ENCODE measurements at places on chromosomes 3 and 15. TPM values are rescaled to one million over a fixed set of nuclear protein-coding genes. Genes with fewer than 3 reads are reported as not detected.

The FBLN2 gene
- total RNA-seq = 54.6 TPM

The COL6A5 gene
- total RNA-seq = not detected

GRCh38 chr15:83379579-83379959, 67.6 kb upstream of the SH3GL3 start:
- H3K27ac ChIP-seq = no peak overlapping the region
- peaks cover 8% of the 10 kb centered on the region for H3K27me3 ChIP-seq
- no peaks in the 10 kb centered on the region for H3K36me3 ChIP-seq
- peak overlapping the region; percentile 30 for H3K4me3 ChIP-seq

DNA sequence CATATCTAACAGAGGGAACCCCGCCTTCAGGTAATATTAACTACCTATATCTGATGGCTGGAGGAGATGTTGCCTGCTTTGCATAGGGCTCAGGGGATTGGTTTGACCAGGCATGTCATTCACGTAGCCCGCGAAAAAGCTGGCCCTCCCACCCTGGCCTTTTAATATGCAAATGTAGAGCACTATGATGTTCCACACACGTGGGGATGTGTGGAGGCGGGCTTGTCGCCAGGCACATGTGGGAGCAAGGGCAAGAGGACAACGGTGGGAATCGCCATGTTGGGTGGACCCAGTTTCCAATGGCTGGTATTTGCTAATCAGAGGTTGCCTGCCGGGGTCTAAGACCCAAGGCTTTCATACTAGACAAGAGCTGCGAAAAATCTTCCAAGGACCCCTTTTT, 469.8 kb downstream of the ZPLD1 start:
- H3K27me3 ChIP-seq = no peaks in the 10 kb centered on the region
- H3K4me3 ChIP-seq = no peak overlapping the region
- DNase-seq = no peak
- no peak overlapping the region for H3K27ac ChIP-seq
- H3K4me1 ChIP-seq = no peaks in the 10 kb centered on the region
- H3K36me3 ChIP-seq = no peaks in the 10 kb centered on the region

The GPR149 gene
- total RNA-seq = not detected

GRCh38 chr15:52178765-52179164, 12.4 kb downstream of the GNB5 start:
- peak overlapping the region; percentile 26 for H3K27ac ChIP-seq
- H3K27me3 ChIP-seq = no peaks in the 10 kb centered on the region
- H3K4me1 ChIP-seq = peaks cover 9% of the 10 kb centered on the region
- H3K36me3 ChIP-seq = no peaks in the 10 kb centered on the region
- H3K4me3 ChIP-seq = peak overlapping the region; percentile 84

- DNase-seq = peak; percentile 88
- no peak overlapping the region for H3K4me3 ChIP-seq
- H3K4me1 ChIP-seq = no peaks in the 10 kb centered on the region
- H3K27ac ChIP-seq = no peak overlapping the region
- H3K36me3 ChIP-seq = no peaks in the 10 kb centered on the region
Measured at GRCh38 chr15:73322665-73323373, 45.9 kb downstream of the HCN4 start.

- peaks cover 16% of the 10 kb centered on the region for H3K4me1 ChIP-seq
- no peak overlapping the region for H3K4me3 ChIP-seq
- H3K36me3 ChIP-seq = no peaks in the 10 kb centered on the region
- H3K27ac ChIP-seq = no peak overlapping the region
Measured at GRCh38 chr3:190178779-190179178, 58.1 kb upstream of the P3H2 start.

- H3K27me3 ChIP-seq = peaks cover 28% of the 10 kb centered on the region
- no peaks in the 10 kb centered on the region for H3K36me3 ChIP-seq
Measured at GRCh38 chr3:186193534-186194450, 84.9 kb upstream of the ETV5 start.
